ENCODE measurements at places on chromosomes 13 and 19. TPM values are rescaled to one million over a fixed set of nuclear protein-coding genes. Genes with fewer than 3 reads are reported as not detected.

DNA sequence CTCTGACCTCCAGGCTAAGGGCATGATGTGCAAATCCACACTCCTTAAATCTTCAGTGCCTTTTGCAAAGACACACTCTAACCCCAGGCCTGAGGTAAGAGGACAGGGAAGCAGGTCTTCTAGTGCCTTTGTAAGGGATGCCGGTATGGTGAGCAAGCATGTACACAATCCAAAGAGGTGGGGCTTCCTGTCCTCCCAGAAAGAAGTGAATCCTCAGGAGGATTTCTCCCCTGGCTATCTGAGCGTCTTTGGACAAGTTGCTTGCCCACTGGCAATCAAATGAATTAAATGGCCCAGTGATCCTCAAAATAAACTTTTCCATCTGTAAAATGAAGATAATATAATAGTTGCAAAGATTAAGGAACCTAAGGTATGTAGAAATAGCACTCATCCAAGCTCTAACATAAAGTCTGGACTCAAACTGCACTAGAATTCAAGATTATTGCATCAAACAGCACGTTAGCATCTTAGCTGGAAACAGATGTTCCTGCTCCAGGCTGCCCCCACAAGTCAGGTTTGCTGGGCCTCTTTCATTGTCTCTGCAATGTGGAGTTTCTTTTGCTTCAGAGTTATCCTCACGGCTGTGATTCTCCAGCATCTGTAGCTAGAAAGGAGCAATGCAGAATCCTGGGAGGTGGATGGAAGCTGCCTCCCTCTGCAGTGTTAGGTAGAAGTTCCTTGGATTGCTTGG, 249.6 kb downstream of the TSHZ3 start:
- DNase-seq, result no peak

DNA sequence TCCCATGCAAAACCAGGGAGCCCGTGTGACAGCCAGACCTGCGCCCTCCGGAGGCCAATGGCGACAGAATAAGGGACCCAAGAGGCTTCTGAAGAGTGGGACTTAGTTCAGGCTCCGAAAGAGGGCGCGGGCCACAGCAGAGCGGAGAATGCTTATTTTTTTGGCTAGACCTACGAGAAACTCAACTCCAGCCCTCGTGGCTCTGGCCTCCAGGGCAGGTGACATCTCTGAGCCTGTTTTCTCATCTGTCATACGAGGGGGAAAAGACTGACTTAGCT, 23.0 kb downstream of the DPP9 start:
- no peak for DNase-seq

DNA sequence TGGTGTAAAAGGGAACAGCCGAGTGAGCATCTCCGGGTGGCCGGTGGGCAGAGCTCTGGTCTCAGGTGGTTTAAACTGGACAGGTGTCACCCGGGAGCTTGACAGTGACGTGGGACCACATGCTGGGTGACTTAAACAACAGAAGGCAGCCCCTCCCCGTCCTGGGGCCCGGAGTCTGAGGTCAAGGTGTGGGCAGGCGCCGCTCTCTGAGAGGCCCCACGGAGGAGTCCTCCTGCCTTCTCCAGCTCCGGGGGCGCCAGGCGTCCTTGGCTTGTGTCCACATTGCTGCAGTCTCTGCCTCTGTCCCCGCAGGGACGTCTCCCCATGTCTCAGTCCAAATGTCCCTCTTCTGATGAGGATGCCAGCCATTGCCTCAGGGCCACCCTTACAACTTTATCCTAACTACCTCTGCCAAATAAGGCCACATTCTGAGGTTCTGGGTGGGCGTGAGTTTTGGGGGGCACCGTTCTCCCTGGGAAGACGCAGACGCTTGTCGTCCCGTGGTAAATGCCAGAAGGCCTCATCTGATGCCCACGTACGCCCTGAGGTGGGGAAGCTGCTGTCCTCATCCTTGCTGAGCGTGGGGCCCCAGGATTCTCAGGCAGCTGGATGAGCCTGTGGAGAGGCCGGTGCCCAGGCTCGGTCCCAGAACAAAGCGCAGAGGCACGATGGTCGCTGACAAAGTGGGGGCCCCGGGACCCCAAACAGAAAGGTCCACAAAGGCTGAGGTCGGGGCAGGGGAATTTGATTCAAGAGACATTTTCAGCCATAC, 12.9 kb downstream of the GZMM start:
- no peak for DNase-seq

- DNase-seq, result no peak
Measured at GRCh38 chr19:400976-401865, 7.7 kb downstream of the C2CD4C start.

DNA sequence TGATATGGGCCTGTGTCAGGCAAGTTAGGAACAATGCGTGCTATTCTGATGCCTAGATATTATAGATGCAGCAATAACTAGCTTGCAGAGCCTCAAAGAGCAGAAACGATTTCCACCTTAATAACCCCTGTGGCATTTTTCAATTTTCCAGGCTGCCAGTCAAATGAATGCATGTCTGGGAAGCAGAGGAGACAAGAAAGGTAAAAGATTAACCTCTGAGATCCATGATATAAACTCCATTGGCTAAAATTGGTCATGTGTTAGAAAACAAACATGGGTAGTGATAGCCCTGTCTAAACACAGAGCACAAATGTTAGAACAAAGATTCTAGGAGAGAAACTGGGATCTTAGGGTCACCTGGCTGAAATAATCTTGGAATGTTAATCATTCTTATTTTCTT, 811.1 kb downstream of the DIAPH3 start:
- DNase-seq, result no peak

DNA sequence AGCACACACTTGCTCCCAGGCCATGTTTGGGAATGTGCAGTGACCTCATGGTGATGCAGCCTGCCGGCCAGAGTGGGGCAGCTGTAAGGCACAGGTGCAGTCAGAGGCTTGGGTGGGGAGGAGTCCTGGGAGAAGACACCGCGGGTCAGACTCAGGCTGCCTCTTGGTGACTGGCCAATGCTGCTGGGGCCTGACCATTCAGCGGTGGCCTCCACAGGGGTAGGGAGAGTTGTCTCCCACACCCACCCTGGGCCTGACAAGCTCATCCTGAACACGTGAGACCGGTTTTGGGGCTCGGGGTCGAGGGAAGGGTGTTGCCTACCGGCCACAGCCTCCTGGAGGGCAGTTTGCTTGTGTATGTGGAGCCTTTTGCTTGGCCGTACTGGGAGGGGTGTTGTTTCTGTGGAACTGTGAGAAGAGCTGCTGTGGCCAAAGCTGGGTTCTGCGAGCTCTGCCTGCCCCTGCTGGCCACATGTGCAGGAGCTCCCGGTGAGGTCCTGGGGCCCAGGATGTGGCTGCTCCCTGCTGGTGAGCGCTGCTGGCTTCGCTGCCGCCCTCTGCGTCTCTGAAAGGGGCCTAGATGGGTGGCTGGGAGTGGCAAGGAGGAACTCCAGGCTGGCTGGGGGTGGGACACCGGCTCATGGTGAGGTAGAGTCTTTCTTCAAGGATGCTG, 22.1 kb downstream of the UPF1 start:
- DNase-seq, result no peak

- peak; percentile 29 for DNase-seq
Measured at GRCh38 chr13:50758796-50759195, 84.7 kb downstream of the DLEU7 start.

RFXAP gene
- total RNA-seq, result 0.57 TPM

CERS1 gene
- total RNA-seq, result 1.1 TPM

ONECUT3 gene
- not detected for total RNA-seq

SLAIN1 gene
- total RNA-seq, result not detected

REXO1 gene
- 13.8 TPM for total RNA-seq

CPT1C gene
- 21.1 TPM for total RNA-seq

NLRP4 gene
- total RNA-seq, result 0.05 TPM

NALCN gene
- 1.4 TPM for total RNA-seq

Measured in M059J (cell line).